ENCODE measurements at places on chromosomes 3 and 15. TPM values are rescaled to one million over a fixed set of nuclear protein-coding genes. Genes with fewer than 3 reads are reported as not detected.

CTXND1 gene
- polyA plus RNA-seq = not detected

- no peak for DNase-seq
Measured at GRCh38 chr3:169090559-169090958, 573.0 kb downstream of the MECOM start.

- no peak for DNase-seq
Measured at GRCh38 chr15:37888356-37888755, 46.1 kb upstream of the TMCO5A start.

DNA sequence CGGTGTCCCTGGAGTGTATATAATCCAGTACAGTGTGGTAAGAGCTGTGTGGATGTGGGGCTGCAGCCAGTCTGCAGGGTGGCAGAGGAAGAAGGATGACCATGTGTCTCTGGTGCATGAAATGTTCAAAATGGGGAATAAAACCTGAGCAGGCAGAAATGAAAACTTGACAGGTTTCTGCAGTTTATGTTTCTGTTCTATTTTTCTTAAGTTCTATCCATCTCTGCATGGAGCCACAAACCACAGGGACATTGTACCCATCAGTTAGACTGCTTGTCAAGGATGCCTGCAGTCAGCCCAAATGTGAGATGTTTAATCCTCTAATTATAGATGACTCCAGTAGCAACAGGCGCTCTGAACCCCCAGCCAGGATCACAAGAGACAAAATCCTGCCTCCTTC, 216.7 kb downstream of the IL20RB start:
- DNase-seq = no peak

DNA sequence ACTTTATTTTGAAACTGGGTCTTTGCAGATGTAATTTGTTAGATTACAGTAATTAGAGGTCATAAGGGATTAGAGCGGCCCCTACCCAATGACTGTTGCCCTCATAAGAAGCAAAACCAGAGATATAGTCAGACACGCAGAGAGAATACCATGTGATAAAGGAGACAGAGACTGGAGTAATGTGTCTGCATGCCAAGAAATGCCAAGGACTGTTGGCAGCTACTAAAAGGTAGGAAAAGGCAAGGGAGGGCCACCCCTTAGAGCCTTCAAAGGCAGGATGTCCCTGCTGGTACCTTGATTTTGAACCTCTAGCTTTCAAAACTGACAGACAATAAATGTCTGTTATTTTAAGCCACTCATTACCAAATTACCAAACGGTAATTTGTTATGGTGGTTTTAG, 548.2 kb downstream of the FHIT start:
- no peak for DNase-seq

DNA sequence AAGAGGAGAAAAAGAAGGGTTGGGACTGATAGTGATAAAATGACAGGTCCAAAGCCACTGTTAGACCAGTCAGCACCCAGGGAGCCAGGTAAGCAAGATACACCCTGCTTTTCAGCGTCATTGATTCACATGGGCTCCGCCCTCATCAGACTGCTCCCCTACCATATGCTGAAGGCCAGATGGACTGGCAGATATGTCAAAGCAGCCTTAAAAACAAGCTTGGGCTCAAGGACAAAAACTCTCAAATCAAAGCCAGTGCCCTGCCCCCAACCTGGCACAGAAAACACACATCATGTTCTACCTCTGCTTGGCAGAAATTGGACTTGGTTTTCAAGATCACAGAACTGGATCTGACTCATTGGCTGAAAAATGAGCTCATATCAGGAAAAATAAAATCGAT, 33.4 kb downstream of the SH3BP5 start:
- no peak for DNase-seq

GRCh38 chr15:42140383-42141070, 15.9 kb downstream of the PLA2G4F start:
- no peak for DNase-seq

- no peak for DNase-seq
Measured at GRCh38 chr15:74631408-74631807, 15.8 kb downstream of the CLK3 start.

WDR72 gene
- not detected for polyA plus RNA-seq

- DNase-seq = no peak
Measured at GRCh38 chr15:52309154-52309548, 13.5 kb upstream of the MYO5C start.

- no peak for DNase-seq
Measured at GRCh38 chr15:87686841-87687522, 569.6 kb downstream of the NTRK3 start.
